ENCODE measurements at places on chromosomes 7 and 10. TPM values are rescaled to one million over a fixed set of nuclear protein-coding genes. Genes with fewer than 3 reads are reported as not detected.
A peak's percentile ranks its signal among the peaks of the same experiment; 100 is the strongest.

The PNLIPRP1 gene
- total RNA-seq: not detected

- DNase-seq: peak; percentile 63
These were observed 572.6 kb downstream of the DNAJB6 start for GRCh38 chr7:157909370-157909769.

GRCh38 chr7:91233212-91233611, 31.0 kb upstream of the FZD1 start:
- no peak for DNase-seq

The SUGCT gene
- total RNA-seq: 21.7 TPM

DNA sequence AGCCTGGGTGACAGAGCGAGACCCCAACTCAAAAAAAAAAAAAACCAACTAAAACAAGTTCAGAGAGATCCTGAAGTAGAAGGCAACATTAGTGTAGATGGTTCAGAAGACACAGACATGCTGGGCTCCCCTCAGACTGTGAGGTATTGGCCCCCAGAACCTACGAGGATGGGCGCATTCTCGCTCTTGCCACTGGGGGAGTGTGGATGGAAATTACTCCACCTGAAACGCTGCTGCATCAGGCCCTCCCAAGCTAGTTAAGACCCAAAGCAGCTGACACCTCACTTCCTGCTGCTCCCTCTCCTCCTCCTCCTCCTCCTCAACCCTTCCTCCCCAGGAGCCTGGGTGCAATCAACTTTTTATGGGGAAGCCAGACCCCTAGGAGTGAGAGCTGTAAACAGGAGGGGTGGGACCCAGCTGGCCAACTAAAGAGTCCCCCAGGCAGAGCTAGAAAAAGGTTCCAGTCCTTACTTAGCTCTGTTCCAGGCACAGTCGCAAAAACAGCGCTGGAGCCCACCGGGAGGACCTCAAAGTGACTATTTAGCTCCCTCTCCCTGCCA, 7.4 kb downstream of the SH3PXD2A start:
- no peak for DNase-seq

GRCh38 chr10:123154711-123155505, 706 bp downstream of the BUB3 start:
- peak; percentile 95 for DNase-seq

The CHRM2 gene
- 1.2 TPM for total RNA-seq
